Retina (tissue), 1 donor: ENCODE measurements at places on chromosomes 7 and 10.
A peak's percentile ranks its signal among the peaks of the same experiment; 100 is the strongest.

DNA sequence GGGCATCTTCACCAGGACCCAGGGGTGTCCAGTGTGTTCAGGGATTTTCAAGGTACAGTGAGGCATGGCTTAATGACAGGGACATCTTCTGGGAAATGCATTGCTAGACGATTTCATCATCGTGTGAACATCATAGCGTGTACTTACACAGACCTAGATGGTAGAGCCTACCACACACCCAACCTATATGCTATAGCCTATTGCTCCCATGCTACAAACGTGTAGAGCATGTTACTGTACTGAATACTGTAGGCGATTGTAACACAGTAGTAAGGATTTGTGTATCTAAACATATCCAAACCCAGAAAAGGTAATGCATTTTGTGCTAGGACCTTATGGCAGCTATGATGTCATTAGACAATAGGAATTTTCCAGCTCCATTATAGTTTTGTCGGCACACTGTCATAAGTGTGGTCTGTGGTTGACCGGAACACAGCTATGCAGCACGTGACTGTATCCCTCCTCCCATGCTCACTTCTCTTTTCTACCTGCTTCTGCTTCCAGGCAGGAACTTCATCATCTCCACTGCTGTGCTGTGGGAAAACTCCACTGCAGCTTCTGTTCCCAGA is 416.2 kb upstream of the NFE2L3 start:
- no peak for DNase-seq

DNA sequence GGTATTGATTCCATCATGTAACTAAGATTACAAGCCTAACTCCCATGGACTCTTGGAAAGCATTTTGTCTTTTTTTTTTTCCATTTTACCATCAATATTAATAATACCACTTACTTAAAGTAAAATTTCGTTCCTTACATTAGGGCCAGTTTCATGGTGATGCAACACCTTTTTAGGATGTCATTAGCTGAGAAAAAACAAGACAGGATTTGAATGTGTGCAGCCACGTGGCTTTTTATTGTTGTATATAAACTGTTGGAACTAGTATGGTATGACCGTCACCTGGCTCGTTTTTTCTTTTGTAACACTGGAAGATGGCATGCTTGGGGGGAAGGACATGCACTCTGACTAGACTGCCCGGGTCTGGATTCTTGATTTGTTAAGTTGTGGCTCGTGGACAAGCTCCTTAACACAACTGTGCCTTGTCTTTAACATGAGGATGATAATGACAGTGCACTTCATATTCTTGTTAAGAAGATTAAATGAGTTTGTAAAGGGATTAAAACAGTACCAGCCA is 42.1 kb downstream of the ARHGAP21 start:
- no peak for DNase-seq

DNA sequence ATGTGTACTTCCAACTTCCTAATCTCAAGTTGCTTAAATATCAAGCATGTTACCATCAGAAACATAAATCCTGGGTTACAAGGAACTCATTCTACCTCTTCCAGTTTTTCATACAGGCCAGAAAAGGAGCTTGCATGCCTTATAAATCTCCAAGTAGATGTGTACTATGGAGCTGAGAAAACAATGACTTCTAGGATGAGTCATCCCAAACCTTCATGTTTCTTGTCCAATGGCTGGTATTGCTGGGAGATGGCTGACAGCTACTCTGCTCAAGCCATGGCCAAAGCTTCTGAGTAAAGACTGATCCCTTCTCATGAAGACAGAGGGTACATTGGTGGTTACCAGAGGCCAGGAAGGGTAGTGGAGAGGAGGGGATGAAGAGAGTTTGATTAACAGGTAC is 8.6 kb downstream of the RAPGEF5 start:
- DNase-seq = no peak

- no peak for DNase-seq
Observed at GRCh38 chr7:115789901-115790300, 240.7 kb downstream of the TFEC start.

- no peak for DNase-seq
Observed at GRCh38 chr10:33617381-33618080, 283.1 kb upstream of the NRP1 start.

DNA sequence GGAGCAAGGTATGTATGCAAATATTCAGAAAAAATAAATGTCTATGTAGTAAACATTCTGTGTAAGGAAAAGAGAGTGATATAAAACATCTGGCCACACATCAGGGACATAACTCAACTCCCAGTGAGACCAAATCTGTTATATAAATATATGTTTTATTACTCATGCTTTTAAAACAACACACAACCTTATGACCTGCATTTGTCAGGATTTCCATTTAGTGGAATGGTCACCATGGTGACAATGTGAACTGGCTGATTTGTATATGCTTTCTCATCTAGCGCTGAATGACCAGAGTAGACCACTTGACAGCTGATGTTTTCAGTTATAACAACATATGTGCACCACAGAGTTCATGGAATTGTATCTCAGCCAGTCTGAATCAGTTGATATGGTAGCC is 551.7 kb downstream of the HTR7 start:
- DNase-seq = no peak

- peak; percentile 56 for DNase-seq
Observed at GRCh38 chr10:17805921-17806577, 3.1 kb upstream of the MRC1 start.

GRCh38 chr10:124529661-124530214 is 68.1 kb downstream of the LHPP start:
- no peak for DNase-seq

- DNase-seq = no peak
Observed at GRCh38 chr10:11691319-11691755, 50.8 kb upstream of the ECHDC3 start.

DNA sequence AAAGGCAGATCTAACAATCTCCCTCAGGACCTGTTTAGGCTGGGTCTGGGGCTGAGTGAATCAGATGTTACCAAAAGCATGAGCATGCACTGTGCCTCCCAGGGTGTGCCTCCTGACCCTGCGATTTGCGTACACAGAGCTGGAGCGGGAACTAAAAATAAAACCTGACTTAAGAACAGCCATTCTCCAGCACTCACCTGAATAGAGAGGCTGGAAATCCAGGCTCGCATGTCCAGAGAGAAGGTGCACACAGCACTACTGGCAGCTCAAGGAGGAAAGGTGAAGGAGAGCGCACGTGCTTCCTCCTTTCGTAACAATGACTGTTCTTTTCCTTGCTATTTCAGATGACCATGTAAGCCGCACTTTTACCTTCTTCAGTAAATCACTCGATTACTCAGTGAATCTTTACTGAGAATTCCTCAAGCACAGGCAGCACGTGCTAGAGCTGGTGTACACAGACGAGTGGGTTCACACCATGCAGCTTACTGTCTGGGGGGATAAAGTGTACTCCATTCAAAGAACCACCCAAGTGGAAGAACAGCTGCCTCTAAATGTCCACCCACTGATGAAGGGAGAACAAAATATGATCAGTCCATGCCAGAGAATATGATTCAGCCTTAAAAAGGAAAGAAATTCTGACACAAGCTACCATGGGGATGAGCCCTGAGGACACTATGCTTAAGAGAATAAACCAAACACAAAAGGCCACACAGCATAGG is 45.6 kb downstream of the SFMBT2 start:
- DNase-seq = peak; percentile 34

GRCh38 chr10:102122450-102122849 is 2.3 kb upstream of the LDB1 start:
- DNase-seq = no peak

- DNase-seq = no peak
Observed at GRCh38 chr7:44867073-44867995, 18.0 kb downstream of the PURB start.

- no peak for DNase-seq
Observed at GRCh38 chr7:130894146-130894908, 160.3 kb upstream of the KLF14 start.

- DNase-seq = no peak
Observed at GRCh38 chr7:131072505-131073091, 255.1 kb upstream of the MKLN1 start.

GRCh38 chr7:3950249-3950648 is 649.2 kb downstream of the SDK1 start:
- DNase-seq = no peak

DNA sequence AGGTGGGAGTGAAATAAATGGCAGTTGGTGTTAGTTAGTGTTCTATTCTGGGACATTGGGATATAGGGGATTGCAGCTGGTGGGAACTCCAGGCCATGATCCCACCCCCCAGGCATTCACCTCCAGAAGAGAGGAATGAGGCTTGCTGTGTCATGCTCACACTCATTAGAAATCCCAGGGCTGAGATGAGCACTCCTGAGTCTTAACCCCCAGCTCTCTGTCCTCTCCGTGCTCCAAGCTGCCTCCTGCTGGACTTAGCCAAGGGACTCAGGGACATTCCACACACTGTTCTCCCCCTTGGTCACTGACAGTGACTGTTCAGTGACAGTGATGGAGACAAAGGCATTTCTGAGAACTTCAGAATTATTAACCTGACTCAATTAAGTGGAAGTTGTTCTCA is 21.5 kb downstream of the CYP26A1 start:
- DNase-seq = no peak

DNA sequence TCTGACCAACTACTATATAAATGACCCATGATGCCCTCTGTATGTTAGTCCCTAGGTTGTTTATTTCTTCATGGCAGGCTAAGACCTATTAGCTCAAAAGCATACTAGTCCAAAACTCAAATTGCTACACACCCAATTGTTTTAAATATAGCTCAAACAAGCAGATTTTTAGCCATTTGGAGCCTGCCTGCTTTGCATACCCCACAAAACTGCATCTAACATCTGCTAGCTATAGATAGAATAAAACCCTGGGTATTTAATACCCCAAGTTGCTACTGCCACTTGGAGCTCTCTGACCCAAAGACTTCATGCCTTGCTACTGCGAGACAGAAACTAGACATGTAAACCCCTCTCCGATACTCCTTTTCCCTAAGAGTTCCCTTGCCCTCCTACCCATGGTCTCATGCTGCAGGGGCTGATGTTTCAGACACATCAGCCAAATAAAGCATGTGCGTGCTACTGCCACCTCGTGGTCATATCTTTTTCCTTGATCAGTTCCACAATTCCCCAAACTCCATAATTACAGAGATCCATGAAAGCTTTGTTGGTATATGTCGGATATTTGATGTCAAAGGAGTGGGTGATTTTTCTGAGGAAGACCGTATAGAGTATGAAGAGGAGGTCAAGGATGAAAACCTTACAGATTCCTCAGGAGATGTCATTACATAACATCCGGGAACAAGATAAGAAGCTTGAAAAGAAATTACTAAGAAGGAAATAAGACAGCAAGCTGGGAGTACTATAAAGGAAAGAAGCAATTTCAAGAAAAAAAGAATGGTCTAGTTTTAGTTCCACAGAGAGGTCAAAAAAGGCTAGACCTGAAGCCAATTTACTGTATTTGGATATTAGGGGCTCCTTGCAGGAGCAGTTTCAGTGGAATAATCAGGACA is 386.6 kb downstream of the SH2D4B start:
- DNase-seq = peak; percentile 66

- DNase-seq = no peak
Observed at GRCh38 chr7:148787571-148788295, 89.0 kb downstream of the CUL1 start.

DNA sequence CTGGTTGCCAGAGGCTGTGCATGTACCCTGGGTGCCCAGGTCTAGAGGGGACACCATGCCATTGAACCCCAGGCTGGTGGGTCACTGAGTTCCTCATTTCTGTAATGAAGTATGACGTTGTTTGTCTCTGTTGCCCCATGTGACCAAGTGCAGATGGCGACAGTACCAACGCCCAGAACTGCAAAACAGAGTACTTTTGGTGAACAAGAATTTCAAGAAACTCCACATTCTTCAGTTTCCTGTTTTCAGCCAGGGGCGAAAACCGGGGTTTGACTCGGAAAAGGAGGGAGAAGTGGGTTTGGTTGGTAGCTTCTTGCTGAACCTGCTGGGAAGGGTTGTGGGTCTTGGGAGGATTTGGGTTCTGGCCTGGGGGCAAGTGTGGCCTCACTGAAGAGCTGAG is 18.2 kb downstream of the CYP17A1 start:
- no peak for DNase-seq

- peak; percentile 51 for DNase-seq
Observed at GRCh38 chr7:128904381-128905197, 5.9 kb downstream of the KCP start.

DNA sequence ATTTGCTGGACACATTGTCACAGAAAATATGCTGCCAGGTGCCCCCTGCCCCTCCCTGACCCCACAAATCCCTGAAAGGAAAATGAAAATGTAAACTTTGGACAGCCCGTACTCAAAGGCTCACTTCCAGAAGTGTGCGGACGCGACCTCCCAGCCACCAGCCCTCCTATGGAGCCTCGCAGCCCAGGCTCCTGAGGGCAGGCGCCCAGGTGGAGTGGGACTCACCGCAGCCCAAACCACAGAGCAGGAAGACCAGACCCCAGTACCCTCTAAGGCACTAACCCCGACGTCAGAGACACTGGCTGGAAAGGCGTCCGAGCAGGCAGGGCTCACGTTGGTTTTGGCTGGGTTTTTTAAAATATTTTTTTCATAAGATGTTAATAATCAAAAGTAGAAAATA is 57.3 kb downstream of the CSGALNACT2 start:
- no peak for DNase-seq

DNA sequence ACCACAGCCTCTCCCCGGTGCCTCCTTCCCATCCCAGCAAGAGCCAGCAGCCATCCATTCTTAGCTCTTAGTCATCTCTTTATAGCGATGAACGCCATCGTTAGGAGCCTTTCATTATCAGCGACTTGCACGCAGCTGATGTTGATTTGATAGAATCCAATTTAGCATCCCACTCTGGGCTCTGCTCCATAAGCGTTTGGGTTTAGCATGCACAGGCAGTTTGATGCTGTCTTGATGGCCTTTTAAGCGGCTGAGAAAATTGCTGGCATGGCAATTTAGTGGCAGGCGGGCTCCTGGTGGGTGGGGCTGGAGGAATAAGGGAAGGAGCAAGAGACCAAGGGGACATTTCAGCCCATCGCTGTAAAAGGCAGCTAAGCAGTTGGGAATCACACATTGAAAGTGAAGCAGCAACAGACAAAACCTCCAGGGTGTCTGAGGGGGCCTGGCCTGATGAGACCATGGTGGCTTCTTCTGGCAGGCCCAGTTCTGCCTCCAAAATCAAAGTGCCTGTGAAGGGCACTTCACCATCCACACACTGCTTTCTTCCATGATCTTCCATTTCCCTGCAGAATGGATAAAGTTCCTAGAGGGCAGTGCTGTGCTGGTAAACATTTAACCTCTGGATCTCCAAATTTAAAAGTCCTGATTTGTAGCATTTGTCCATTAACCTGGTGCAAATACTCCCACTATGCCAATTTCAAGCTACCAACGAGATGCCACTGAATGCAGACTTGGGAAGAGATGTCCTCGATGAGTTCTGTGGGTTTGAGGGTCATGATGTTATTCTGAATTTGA is 107.8 kb upstream of the PLXNA4 start:
- no peak for DNase-seq

DNA sequence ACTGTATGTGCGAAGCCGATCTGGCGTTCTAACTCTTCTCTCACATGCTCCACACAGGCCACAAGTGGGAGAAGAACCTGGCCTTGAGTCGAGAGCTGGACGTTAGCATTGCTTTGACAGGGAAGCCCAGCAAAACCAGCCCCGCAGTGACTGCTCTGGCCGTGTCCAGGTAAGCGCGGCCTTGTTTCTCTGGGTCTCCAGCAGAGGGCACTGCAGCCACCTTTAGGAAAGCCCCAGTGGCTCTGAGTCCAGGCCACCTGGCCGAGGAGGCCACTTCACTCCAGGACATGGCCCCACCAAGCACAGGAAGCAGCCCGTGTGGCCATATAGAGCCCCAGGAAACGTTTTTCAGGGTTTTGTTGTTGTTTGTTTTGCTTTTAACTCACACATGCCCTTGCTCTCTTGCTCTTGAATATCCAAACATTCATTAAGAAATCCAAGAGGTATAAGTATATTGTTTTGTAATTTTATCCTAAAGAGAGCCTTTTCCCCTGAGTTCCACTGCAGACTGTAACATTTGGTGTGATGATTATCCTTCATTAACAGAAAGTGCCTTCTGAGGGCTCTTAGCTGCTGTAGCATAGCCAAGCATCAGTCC is 41.8 kb upstream of the LRRC18 start:
- peak; percentile 71 for DNase-seq
